Memory B cell (primary cell): ENCODE measurements at places on chromosomes 3 and 15.

DNA sequence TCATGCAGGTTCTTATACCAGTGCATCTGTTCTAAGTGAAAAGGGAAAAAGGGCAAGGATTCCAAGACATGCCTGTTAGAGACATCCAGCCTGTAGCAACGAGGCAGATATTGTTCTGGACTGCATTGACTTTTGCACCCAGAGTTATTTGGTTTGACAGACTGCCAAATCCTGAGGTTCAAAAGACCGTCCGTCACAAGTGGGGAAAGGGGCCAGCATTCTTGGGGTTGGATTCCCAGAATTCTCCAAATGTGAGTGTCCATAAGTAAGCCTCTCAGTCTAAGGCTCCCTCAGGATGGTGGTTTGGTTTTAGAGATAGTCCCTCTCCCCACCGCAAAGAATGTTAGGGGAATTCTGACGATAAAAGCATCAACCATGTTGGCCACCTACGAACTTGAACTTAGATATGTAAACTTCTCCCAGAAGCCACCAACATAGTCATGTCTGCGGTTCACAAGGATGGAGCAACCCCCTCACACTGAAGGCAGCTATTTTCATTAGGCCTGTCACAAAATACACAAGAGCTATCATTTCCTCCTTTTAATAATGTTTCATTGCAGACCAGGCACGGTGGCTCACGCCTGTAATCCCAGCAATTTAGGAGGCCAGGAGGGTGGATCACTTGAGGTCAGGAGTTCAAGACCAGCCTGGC lies 13.6 kb upstream of the LACTB start:
- no peak for DNase-seq

- no peak for DNase-seq
These were observed 27.6 kb downstream of the HDAC11 start for GRCh38 chr3:13507570-13508339.

DNA sequence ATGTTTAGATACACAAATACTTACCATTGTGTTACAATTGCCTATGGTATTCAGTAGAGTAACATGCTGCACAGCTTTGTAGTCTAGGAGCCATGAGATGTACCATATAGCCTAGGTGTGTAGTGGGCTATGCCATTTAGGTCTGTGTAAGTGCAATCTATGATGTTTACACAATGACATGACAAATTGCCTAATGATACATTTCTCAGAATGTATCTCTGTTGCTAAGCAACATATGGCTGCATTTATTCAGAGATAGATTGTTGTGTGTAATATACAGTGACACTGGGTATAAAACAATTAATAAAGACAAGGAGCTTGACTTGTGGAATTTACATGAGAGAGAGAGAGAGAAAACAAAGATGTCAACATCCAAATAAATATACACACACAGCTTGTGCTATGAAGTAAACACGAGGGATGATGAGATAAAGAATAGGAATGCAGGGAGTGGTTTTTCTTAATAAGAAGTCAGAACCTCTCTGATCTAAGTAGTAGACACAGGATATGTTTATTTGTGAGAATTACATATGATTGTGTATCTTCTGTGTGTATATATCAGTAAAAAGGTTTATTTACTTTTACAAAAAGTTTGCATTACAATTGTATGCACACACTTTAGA lies 110.0 kb downstream of the KCNAB1 start:
- DNase-seq = no peak

DNA sequence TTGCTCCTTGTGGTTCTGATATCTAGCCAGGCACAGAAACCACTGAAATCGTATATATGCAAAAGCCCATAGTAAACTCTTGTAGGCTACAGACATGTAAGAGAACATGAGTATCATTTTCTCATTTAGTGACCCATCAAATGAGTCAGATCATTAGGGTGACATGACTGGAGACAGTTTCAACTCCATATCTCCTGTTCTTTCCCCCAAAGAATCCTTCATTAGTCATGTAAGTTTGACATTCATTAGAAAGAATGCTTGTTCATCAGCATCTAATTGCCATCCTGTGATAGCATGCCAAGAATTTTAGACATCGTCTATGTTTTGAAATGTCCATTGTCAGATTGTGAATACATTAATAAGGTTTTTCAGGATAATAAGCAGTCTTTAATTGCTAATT lies 264.9 kb upstream of the TPM1 start:
- DNase-seq = no peak

- no peak for DNase-seq
These were observed 11.6 kb downstream of the NT5DC2 start for GRCh38 chr3:52521881-52522650.

GRCh38 chr3:186283651-186284348 lies 78.2 kb downstream of the DGKG start:
- no peak for DNase-seq
